ENCODE measurements at places on chromosomes 4 and X.
A peak's percentile ranks its signal among the peaks of the same experiment; 100 is the strongest.

- DNase-seq: no peak
These were observed 15.4 kb downstream of the TSPAN5 start for GRCh38 chr4:98642991-98643426.

- DNase-seq: no peak
These were observed 38.5 kb upstream of the HERC5 start for GRCh38 chr4:88418411-88418810.

GRCh38 chr4:74534936-74535335 lies 90.0 kb downstream of the AREG start:
- no peak for DNase-seq

DNA sequence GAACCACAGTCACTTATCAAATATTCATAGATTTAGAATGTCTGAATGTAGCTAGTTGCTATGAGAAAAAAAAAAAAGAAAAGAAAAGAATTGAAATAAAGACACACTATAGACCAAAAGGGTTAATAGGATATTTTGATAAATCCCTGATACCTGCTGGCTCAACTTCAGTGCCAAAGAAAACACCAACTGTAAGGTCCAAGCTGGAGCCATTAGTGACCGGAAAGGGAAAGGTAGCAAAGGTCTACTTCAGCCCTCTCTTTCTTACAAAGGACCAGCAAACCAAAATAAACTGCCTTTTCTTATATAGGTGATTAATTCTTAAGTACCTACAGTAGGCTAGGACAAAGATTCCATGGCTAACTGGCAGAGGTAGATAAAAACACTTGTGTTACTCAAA lies 9.7 kb downstream of the CBR4 start:
- DNase-seq: no peak

- no peak for DNase-seq
These were observed 69.5 kb downstream of the PDE5A start for GRCh38 chr4:119559044-119559647.

DNA sequence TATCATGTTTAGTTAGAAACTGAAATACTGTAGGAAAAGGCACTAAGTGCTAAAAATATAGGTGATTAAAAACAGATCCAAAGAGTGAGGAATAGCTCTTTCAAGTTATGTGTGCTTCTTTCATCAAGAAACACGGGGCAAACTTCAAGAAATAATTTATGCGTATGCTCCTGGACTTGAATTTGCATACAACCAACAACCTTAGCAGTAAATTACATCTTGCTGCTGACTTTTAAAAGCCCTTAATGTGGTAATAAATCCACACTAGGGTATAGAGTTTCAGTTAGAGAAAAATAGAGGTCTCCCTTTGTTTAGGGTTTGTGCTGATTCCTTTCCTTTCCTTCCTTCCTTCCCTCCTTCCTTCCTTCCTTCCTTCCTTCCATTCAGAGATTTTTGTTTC lies 94.5 kb upstream of the GC start:
- DNase-seq: no peak

- no peak for DNase-seq
These were observed 70.6 kb upstream of the PROM1 start for GRCh38 chr4:16154451-16154850.

GRCh38 chrX:38959736-38960135 lies 158.5 kb downstream of the MID1IP1 start:
- no peak for DNase-seq

GRCh38 chrX:151458824-151459223 lies 61.8 kb downstream of the VMA21 start:
- no peak for DNase-seq

GRCh38 chrX:41026702-41027078 lies 58.6 kb upstream of the USP9X start:
- no peak for DNase-seq

GRCh38 chr4:147984778-147985138 lies 252.9 kb downstream of the ARHGAP10 start:
- DNase-seq: no peak

- DNase-seq: peak; percentile 50
These were observed 584 bp downstream of the TMEM271 start for GRCh38 chr4:575281-576141.

GRCh38 chrX:145694048-145694447 lies 123.6 kb upstream of the SLITRK2 start:
- no peak for DNase-seq

- no peak for DNase-seq
These were observed 47.7 kb upstream of the GATB start for GRCh38 chr4:151808542-151808941.

DNA sequence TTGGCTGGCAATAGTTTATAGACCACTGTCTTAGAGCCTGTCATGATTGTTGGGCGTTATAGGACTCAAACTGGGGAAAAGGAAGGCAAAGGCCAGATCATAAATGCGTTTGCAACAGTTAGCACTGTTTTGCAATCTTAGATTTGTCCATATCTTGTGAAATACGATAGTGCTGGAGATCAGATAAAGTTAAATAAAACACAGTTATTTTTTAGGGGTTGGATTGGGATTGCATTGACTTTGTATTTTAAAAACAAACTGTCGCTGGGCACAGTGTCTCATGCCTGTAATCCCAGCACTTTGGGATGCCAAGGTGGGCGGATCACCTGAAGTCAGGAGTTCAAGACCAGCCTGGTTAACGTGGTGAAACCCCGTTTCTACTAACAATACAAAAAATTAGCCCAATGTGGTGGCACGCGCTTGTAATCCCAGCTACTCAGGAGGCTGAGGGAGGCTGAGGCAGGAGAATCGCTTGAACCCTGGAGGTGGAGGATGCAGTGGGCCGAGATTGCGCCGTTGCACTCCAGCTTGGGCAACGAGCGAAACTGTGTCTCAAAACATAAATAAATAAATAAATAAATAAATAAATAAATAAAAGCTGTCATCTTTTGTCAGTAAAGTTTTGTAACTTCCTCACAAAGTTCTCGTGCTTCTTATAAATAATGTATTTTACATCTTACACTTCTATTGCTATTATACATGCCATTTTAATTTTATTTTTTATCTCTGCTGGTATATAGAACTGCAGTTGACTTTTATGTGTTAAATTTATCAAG lies 117.2 kb downstream of the KDM6A start:
- no peak for DNase-seq

DNA sequence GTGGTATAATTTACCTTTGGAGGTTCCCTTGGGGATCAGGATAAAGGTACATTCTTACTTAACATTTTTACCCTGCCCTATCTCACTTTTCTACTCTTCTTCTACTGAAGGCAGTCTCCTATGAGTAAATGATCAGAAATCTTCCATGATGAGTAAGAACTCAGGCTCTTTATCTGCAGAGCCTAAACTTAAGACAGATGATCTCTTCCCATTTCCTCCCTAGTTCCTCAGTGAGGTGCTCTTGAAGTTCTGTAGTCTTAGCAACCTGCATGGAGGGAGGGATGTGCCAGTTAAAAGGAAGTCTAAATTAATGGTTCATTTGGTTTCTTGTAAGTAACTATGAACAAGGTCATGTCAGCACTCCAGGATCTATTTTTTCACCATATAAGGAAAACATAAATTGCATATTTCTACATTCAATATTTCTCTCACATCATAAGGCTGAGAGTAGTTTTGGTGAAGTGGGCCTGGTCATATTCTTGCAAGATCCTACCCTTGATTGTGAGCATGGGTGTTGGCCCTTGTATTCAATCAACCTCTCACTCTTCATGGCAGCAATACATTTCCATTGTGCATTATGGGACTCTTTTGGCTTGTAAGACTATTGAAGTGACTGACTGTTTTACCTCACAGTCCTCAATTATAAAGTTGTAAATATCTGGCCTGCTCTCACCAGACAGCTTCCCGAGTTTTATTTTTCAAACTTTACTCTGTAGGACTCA lies 295.5 kb downstream of the SLC7A11 start:
- DNase-seq: no peak

GRCh38 chr4:74453829-74454742 lies 9.2 kb downstream of the AREG start:
- no peak for DNase-seq

- DNase-seq: no peak
These were observed 57.1 kb upstream of the ATXN3L start for GRCh38 chrX:13376857-13377549.

DNA sequence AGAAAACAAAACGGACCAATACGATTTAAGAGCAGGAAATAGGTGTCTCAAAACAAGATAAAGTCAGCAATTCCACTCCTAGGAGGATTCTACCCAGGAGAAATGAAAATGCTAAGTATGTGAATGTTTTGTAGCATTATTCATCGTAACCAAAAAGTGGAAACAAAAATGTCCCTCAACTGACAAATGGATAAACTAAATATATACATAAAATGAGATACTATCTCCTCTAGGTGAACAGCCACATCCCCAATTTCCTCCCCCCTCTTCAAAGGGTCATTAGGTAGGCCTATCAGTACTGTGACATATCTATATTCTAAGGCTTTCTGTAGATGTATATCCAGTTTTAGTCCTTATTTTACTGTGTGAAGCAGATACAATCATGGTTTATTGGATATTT lies 18.0 kb downstream of the DDX3X start:
- no peak for DNase-seq

GRCh38 chr4:123435246-123436113 lies 38.9 kb downstream of the SPRY1 start:
- DNase-seq: no peak

DNA sequence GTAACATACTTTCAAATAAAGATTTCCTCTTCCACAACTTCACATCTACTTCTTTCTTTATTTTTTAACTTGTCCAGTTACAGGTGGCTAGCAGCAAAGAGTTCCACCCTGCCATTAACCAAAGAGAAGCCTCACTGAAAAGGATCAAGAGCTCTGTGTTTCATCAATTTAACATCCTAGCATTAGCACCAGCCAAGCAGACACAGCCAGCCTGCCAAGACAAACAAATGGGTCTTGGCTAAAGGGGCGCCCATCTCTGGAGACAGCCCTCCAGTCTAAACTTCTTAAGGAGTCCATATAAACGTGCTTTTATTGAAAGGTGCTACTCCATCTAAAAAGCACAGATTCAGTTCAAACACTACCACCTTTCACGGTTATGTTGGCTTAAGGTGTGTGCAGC lies 105.3 kb downstream of the ADAMTS3 start:
- DNase-seq: no peak

GRCh38 chr4:181971411-181971810 lies 271.8 kb upstream of the TENM3 start:
- DNase-seq: no peak

- DNase-seq: no peak
These were observed 126.3 kb downstream of the ATG4A start for GRCh38 chrX:108217876-108218275.

DNA sequence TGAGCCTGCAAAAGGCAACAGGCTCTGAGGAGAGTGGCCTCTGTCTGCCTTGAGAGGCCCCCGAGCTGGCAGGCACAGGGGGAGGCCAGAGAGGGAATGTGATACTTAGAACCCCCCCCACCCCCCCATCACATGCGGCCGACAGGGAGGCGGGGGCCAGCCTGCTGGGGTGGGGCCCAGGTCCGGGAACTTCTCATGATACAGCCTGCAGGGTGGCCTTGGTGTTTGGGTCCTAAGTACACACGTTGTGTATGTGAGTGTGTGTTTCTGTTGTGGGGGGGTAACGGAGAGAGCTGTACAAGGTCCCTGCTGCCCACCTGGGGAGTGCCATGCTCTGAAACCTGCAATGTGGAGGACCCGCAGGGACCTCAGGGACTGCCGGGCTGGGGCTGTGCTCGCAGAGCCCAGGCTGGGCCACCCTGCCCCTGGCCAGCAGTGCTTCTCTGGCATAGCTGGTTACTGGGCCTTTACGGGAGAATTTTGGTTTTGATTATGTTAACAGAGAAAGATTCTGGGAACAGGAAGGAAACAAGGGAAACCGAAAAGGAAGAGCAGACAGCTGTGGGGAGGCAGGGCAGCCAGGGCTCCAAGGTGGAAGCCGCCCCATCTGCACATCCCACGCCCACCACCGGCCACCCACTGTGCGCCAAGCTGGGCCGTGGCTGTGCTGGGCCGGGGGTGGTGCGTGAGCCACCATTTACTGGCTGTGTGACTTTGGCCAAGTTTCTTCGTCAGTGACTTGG lies 19.9 kb downstream of the SH3BP2 start:
- DNase-seq: peak; percentile 70

DNA sequence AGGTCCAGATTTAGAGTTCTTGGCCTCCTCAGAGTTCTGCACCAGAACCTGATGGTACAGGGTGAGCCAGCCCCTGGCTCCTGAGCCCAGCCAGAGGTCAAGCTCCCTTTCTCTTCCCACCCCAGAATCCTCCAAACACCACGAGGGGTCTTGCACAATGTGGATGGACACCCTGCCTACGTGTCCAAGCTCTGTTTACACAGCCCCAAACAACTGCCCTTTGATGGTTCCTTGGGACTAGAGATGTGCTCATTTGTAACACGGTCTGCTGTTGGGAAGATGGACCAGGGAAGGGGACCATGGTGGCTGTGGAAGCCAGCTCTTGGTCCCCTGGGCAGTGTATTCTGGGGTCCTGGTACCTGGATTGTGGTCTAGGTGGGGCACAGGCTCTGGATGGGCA lies 40.0 kb upstream of the RPS6KA3 start:
- DNase-seq: no peak

DNA sequence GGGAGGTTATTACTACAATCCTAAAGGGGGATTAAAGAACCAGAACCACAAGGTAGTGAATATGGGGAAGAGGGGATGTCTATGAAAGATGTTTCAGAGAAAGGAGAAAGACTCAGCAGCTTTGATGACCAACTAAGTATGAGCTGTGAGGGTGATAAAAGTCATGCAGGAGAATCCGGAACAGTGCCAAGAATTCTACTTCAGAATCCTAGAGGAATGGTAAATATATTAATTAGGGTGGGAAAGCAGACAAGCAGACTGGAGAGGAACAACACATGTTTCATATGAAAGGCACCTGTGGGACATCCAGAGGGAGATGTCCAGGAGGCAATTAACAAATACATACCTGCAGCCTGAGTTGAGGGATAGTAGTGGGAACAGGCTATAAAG lies 642.2 kb upstream of the DIPK2B start:
- DNase-seq: no peak

All from activated T-cell treated with anti-CD3 and anti-CD28 coated beads, Interleukin-2, amount 50 U/mL, for 24 hours (primary cell).